ENCODE measurements at places on chromosomes 7 and 10.

- no peak for DNase-seq
Observed at GRCh38 chr10:58797356-58797755, 284.7 kb downstream of the BICC1 start.

GRCh38 chr10:68180490-68180889 lies 51.4 kb downstream of the ATOH7 start:
- no peak for DNase-seq

- no peak for DNase-seq
Observed at GRCh38 chr10:127963136-127963535, 56.2 kb downstream of the PTPRE start.

- no peak for DNase-seq
Observed at GRCh38 chr10:115659616-115660015, 566.5 kb downstream of the ATRNL1 start.

DNA sequence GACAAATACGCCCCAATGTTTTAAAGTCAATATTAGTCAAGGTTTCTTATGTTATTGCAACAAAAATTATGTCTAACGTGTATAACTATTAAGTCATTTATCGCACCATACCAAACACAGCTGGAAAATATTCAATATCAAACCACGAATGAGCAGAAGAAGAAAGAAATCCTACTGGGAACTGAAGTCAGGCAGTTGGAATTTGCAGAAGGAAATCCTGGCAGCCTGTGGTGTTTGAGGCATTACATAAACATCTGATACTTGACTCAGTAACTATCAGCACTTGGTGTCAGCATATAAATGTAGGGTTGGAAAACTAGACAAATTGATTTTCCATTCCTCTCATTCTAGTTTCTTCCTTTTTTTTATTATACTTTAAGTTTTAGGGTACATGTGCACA lies 83.4 kb upstream of the NUPR2 start:
- no peak for DNase-seq

DNA sequence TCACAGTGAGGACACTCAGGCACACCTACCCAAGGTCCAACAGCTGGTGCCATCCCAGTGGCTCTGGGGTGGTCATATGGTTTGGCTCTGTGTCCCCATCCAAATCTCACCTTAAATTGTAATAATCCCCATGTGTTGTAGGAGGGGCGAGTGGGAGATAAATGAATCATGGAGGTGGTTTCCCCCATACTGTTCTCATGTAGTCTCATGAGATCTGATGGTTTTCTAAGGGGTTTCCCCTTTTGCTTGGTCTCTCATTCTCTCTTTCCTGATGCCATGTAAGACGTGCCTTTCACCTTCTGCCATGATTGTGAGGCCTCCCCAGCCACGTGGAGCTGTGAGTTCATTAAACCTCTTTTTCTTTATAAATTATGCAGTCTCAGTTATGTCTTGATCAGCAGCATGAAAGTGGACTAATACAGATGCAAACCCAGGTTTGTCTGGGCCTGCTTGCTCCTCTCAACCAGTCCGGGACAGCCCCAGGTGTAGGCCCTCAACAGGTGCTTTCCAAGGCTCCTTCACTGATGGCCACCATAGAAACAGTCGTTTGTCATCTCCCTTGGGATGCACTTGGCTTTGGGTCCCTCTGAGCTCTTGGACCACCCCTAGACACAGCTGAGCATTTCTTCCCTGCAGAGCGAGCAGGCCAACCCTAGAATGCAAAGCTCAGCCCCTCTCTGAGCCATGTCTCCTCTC lies 101.3 kb upstream of the CTBP2 start:
- no peak for DNase-seq

DNA sequence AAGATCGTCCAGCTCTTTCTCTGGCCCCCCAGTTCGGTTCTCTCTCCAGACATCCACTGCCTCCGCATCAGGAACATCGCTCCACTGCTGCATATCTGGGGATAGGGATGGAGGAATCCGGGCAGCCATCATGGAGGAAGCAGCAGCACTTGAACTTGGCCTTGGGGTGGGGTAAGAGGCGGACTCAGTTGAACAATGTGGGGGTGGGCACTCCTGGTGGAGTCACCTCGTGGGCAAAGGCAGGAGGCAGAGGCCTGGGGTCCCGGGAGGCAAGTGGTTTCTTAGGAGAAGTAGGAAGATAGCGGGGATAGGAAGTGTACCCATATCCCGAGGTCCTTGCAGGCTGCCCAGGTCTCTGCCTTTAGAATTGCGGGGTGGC lies 98.3 kb downstream of the CHST15 start:
- DNase-seq: no peak

DNA sequence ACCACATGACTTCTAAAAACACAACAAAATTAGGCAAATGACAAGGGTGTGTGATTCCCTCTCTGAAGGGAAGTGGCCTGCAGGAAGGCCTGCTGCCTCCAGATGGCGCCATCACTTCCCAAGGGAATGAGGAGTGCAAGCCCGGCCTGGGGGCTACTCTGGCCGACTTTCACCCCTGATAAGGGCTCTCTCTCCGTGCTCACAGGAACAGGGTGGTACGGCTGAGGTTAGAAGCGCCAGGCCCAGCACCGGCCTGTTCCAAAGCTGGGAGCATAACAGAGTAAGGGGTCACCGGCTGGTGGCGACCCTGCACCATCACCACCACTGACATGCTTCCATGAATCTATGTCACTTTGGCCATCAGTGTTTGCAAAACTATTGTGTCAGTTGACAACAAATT lies 13.1 kb downstream of the RBP3 start:
- peak; percentile 34 for DNase-seq

GRCh38 chr7:26160896-26161295 lies 8.9 kb downstream of the NFE2L3 start:
- no peak for DNase-seq

GRCh38 chr7:44977304-44977958 lies 1.4 kb downstream of the MYO1G start:
- DNase-seq: no peak

DNA sequence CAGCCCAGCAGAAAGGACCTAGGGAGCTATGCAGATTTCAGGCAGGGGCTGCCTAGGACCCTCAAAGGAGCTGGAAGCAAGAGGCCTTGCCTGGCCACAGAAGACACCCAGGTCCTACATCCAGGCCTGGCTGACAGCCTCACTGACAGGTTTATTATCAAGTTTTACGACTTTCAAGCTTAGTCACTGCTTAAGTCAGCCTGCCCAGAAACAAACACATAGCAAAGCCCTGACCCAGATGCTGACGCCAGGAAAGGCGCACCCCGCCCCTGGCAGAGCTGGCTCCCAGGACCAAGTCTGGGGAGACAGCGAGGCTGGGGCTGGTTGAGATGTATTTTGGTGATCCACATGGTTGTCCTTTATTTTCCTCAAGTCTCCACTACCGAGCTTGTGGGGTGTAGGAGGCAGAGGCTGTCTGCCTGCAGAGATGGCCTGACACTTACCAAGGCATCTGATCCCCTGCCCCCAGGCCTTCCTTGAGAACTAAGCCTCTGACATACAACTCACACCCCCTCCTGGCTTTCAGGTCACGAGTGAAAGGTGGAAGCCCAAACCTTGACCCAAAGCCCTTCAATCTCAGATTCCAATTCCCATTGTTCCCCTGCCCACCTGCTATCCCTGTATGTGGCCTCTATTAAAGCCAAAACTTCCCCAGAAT lies 80.7 kb upstream of the EMX2 start:
- no peak for DNase-seq

DNA sequence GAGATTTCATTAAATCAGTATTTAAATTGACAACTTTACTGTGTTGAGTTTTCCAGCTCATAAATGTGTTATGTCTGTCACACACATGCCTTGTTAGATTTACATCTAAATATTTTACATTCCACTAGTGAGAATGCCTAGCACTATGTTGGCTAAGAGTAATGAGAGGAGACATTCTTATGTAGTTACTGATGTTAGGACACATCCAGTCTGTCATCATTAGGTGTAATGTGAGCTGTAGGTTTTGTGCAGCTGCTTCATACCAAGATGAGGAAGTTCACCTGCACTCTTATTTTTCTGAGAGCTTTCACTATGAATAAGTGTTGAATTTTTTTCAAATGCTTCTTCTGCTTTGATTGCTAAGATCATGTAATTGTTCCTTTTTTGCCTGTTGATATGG lies 218.0 kb upstream of the IGFBP3 start:
- DNase-seq: no peak

GRCh38 chr10:50579491-50580261 lies 44.1 kb downstream of the SGMS1 start:
- no peak for DNase-seq

- DNase-seq: no peak
Observed at GRCh38 chr7:87935384-87935706, 1.3 kb downstream of the ADAM22 start.

All from amygdala (tissue), 56 donors.